Left ventricle myocardium inferior (tissue), 1 donor: ENCODE measurements at places on chromosomes 3 and 15.

DNA sequence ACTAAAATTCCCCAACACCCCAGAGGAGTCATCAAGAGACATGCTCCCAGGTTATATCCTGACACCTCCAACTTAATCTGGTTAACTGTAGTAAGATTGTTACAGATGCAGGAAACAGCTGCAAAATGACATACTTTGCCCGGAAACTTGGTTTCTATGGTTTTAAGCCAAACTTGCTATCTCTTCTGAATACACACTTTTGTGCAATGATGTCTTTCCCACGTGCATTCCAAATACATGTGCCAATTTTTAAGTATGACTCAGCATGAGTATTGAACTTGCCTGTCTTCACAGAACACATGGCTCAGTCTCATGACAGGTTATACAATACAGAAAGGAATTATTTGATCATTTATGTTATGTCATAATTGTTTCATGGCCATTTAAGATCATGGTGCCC is 207.0 kb upstream of the DCBLD2 start:
- DNase-seq, result no peak

- no peak for DNase-seq
Observed at GRCh38 chr15:78564743-78565096, 600 bp upstream of the CHRNA5 start.

GRCh38 chr15:59562448-59563186 is 49.0 kb upstream of the GCNT3 start:
- no peak for DNase-seq

GRCh38 chr15:54789376-54789775 is 407.4 kb downstream of the RSL24D1 start:
- DNase-seq, result no peak

DNA sequence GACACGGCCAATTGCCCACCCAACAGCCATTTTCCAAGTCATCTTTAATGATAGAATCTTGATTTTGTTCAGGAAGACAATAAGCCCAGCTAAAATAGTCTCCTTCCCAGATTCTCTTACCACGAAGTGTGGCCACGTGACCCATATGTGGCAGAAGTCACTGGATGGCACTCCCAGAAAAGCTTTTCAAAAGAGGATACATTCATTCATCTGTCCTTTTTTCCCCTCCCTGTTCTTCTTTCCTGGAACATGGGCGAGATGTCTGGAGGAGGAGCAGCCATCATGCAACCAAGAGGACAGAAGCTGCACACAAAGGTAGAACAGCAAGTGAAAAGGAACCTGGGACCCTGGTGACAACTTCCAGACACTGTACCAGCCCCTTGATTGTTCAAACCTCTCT is 174.7 kb downstream of the UACA start:
- DNase-seq, result no peak
